Activated CD4-positive, alpha-beta T cell treated with anti-CD3 and anti-CD28 coated beads for 1 hour (primary cell): ENCODE measurements at places on chromosomes 11 and 22.

- no peak for DNase-seq
Observed at GRCh38 chr11:132111838-132112237, 741.4 kb downstream of the NTM start.

GRCh38 chr11:115391598-115391997, 112.6 kb downstream of the CADM1 start:
- DNase-seq, result no peak

- DNase-seq, result no peak
Observed at GRCh38 chr11:45704635-45705034, 39.2 kb upstream of the CHST1 start.

- no peak for DNase-seq
Observed at GRCh38 chr11:12786891-12787290, 112.7 kb downstream of the TEAD1 start.

DNA sequence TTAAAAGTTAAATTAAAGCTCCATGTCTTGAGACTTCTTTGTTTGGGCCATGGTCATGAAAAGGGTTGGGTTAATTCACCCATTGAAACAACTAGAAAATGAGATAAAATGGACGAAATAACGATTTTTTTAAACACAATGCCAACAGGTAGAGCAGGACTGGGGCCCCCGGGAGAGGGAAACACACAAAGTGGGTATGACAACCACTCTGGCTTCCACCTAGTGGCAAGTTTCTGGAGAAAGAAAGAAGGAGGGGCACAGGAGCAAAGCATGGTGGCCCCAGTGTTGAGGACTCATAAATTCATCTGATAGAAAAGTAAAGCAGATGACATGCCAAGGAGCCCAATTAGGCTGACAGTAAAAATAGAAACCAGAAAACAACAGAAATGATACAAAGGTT, 68.4 kb downstream of the MYEOV start:
- no peak for DNase-seq

DNA sequence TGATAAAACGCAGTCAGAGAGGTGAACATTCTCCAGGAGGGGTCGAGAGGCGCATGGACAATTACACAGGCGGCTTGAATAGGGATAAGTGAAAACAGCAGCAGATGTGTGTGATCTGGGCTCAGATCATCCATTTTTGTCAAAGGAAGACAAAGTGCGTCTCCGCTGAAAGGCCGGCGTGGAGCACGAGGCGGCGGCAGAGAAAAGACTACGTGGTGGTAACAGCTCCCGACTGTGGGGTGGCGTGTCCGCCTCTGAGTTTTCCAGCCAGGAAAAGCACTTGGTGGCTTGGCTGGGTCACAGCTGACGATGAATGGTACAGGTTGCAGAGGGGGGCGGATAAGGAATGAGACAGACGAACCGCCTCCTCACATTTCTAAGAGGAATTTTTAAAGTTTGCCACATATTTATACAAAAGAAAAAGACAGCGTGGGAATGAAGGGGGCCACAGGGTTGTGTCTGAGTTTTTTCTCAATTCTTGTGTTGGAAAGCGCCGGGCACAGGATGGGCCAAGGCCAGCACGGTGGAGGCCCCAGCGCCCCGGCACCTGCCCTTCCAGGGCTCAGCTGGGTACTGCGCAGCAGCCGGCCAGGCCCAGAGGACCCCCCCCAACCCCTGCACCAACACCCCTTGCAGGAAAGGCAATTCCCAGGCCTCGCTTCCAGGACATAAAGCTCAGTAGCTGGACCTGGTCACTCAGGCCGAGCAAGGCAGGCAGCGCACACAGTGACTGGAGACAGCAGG, 80.4 kb downstream of the TRMU start:
- DNase-seq, result no peak

- no peak for DNase-seq
Observed at GRCh38 chr11:95991545-95991944, 67.6 kb upstream of the MTMR2 start.

GRCh38 chr11:116603728-116604323, 169.0 kb downstream of the BUD13 start:
- no peak for DNase-seq

DNA sequence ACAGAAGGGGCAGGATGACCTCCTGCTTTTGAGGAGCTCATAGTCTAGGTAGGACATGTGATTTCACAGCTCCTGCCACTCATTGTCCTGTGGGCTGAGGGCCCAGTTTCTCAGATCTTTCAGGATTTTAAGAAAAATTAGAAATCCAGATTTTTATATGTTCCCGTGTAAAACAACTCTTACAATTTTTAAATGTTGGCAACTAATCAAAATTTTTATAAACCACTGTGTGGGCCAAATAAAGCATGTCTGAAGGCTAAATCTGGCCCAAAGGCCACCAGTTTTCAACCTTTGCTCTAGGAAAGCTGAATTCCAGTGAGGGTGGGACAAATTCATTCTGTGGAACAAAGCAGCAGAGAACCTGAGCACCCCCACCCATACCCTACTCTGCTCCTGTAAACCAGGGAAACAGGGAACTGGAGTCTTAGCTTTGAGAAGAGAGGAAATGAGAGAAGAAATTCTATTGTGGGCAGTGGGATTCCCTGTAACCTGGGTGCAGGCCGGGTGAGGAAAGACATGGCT, 20.6 kb downstream of the LRRC32 start:
- DNase-seq, result no peak

DNA sequence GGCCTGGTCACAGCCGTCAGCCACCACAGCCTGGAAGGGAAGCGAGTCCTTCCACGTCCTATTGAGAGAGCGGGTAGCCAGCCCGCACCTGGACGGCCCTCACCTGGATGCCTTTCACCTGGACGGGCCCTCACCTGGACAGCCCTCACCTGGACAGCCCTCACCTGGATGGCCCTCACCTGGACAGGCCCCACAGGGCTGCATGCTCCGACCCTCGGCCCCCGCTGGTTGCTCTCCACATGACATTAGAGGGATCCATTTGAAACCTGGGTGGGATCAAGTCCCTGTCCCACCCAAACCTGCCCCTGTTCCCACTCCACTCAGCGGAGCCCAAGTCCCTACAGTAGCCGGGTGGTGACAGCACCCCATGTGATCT, 3.7 kb downstream of the C1QTNF6 start:
- no peak for DNase-seq

- DNase-seq, result no peak
Observed at GRCh38 chr11:313304-313786, 495 bp upstream of the IFITM1 start.

DNA sequence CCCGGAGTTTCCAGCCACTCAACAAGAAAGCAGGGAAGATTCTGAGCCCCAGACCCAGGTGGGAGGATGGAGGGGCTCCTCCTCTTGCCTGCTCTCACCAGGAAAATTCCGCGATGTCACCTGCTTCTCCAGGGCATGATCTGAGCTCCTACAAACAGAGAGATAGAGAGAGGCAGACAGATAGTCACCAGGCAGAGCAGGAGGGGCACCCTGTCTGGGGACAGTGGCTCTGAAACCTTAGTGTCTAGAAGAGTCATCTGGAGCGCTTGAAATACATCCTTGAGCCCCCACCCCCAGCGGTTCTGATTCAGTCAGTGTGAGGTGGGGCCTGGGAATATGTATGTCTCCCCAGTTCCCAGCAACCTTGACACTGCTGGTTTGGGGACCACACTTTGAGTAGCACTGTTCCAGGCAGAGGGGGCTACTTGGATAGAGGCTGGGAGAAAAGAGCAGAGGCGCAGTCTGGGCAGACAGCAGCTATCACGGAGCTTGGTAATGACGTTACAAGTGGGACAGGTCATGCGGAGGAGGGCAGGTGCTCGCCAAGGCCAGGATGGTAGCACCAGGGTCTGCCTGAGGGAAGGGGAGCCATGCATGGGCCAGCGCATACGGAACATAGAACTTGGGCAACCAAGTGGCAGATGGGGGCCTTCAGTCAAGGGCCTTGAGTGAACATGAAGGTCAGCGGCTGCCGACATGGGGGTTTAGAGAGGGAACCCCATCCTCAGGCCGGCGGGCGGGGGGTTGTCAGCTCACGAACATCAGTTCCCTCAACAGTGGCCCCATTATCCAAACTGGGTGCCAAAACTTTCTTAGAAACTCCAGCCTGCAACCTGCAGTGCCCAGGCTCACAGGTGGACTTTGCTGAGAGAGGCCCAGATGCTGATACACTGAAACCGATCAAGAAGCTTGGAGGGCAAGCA, 60.9 kb upstream of the MYEOV start:
- no peak for DNase-seq

GRCh38 chr22:39476664-39477063, 19.9 kb downstream of the MGAT3 start:
- DNase-seq, result no peak

GRCh38 chr11:117824571-117825537, at the start of gene FXYD2:
TSS of gene FXYD2 (minus strand) at chr11:117824744. CDS start at chr11:117824678, 66 bp downstream.
- no peak for DNase-seq

- DNase-seq, result no peak
Observed at GRCh38 chr11:45473341-45473895, 187.3 kb upstream of the SYT13 start.

DNA sequence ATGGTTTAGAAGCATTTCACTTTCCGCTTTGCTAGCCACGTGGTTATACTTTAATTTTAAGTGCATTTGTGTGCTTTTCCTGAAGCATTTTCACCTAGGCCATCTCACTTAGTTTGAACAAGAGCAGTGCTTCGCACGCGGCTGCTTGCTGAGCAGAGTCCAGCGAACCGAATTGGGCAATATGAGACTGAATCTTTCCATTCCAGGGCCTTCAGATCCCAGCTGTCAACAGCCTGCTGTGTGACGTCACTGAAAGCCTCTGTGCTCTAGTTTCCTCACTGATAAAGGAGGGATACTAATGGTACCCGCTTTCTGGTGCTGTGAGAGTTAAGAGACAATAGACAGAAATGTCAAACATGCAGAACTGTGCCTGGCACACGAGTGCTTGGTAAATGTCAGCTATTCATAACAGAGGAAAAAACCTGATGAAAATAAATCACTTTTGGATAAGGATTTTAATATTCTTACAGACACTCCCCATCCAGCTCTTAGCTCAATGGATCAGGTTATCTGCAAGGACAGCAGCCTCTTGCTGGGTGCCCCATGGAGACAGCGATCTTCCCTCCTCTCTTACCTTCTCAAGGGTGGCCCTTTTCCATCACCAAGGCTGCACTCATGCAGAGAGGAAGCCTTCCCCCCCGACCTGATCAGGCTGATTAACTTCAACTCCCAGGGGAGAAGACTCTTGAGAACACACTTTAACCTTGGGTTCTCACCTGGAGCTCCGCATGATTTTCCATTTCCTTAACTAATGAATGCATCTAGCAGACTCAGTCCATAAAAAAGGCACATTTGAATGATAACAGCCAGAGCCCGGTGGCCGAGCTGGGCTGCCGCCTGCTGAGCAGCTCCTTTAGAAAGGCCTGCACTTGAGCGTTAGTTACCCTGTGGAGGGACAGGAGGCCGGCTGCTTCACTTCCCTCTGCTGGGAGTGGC, 3.5 kb upstream of the GLB1L3 start:
- DNase-seq, result no peak

GRCh38 chr11:26285608-26286007, 46.3 kb upstream of the ANO3 start:
- no peak for DNase-seq

DNA sequence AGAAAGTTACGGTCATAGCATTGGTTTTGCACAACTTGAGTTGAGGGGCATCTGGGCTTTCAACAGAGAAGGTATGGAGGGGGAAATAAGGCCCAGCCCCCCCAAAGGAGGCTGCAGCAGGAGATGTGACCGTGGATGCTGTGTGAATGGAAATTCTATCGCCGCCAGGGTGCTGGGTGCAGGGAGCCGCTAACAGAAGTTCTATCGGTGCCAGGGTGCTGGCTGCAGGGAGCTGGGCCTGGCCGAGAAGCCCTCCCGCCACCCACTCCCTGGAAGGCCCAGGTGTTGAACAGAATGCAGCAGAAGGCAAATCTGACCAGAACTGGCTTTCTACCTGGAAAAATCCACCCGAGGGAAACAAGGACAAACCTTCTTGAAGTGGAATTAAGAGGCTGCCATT, 115.0 kb downstream of the SHANK2 start:
- no peak for DNase-seq

GRCh38 chr11:60477035-60477445, 15.5 kb upstream of the MS4A12 start:
- no peak for DNase-seq
